ENCODE measurements at places on chromosomes 1 and 21.

DNA sequence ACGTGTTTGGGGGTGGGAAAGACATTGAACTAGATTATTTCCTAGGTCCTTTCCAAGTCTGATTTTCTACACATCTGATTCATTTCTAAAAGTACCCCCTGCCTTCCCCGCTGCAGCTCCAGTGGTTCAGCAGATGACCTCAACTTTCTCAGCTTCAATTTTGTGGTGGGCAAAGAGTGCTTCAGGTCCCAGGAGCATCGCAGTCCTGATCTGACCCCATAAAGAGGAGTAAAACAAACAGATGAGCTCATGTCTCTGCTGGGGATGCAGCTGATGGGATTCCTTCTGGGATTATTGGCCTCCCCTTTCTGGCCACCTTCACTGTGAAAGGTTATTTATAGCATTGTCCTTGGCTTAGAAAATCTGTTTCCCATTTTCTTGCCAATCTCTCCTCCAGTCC lies 337.0 kb upstream of the PLXNA2 start:
- DNase-seq, result no peak

DNA sequence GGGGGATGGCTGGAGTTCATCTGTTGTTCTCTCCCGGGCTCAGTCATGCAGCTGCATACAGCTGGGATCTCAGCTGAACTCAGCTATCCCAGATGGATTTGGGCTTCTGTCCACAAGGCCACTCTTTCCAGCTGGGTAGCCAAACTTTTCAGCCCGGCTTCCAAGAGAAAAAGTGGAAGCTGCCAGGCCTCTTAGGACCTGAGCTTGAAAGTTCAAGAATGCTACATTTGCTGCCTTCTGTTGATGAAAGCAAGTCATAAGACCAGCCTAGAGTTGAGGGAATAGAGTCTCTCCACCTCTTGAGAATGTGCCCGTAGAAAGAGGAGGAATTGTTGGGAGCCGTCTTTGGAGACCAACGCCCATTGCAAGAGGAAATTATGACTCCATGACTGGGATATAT lies 95.3 kb downstream of the C1orf21 start:
- no peak for DNase-seq

DNA sequence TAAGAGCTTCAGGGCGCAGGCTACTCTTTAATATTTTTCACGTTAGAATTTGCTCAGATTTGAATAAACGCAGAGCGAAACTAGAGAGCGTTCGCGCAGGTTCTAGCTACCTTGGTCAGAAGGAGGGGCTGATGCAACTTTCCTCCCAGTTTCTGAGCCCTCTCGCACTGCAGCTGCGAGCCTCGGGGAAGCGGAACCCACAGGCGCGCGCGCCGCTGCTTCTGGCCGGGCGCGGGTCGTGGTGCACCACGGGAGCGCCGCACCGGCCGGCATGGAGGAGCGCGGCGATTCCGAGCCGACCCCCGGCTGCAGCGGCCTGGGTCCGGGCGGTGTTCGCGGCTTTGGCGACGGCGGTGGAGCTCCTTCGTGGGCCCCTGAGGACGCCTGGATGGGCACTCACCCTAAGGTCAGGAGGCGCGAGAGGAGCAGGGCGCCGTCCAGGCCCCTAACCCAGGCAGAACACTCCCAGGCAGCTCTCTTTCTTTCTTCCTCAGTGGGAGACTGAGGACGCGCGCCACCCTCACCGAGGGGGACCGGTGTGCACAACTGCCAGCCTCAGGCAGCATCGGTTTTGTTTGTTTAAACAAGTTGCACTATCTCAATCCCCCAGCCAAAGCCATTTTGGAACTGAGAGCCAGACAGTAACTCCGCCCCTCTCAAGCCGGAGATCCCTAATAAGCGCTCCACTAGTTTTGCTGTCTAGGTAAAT lies at the start of gene TSEN15:
TSS of gene TSEN15 (plus strand) at position 246 of the 709 bp plus-strand sequence. CDS start at position 272, 26 bp downstream.
- peak; percentile 74 for DNase-seq

DNA sequence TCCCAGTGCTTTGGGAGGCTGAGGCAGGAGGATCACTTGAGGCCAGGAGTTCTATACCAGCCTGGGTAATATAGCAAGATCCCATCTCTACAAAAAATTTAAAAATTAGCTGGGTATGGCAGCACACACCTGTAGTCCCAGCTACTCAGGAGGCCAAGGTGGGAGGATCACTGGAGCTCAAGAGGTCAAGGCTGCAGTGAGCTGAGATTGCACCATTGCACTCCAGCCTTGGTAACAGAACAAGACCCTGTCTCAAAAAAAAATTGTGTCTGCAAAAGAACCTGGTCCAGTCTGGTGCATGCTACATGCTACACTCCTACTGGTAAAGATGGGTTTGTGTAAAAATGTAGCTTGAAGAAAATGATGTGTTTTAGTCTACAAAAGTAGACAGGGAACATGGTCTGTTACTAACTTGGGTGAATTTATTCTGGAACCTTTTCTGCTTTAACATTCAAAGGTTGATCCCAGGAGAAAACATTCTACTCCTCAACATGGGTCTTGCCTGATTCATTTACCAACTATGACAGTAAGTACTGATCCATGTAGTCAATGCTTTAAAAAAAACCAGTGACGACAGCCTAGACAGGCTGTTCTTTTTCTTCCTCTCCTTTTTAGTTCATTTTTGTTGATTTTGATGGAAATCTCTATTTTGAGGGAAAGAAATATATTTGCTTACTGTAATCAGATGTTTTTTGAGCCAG lies 32.7 kb upstream of the ENAH start:
- DNase-seq, result no peak

GRCh38 chr1:163290025-163290640 lies 31.6 kb upstream of the NUF2 start:
- no peak for DNase-seq

DNA sequence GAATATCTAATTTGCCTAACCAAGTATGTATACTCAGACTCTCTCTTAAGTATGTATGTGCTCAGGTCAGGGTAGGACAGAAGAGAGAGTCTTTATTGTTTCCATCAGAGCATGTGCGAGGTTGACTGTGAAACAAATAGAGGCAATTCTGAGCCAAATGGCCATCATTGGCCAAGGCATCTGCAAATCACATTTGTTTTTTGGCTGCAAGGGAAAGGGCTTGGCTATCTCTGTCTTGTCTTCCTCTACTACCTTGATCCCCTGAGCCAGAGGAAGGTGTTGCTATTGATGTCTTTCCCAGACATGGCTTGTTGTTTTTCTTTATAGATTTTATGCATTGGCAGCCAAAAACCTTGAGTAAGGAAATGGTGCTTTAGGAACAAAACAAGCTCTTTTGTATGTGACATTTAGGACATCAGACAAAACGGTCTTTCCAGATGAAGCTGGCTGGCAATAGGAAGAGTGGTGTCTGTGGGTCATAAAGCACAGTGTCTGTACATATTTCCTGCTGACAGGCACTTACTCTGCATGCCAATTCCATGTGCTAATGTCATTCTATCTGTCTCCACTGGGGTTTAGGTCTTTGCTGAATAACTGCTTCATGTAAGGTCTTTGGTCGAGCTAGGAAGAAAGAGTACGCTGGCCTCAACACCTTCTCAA lies 163.3 kb downstream of the BRINP2 start:
- DNase-seq, result no peak

DNA sequence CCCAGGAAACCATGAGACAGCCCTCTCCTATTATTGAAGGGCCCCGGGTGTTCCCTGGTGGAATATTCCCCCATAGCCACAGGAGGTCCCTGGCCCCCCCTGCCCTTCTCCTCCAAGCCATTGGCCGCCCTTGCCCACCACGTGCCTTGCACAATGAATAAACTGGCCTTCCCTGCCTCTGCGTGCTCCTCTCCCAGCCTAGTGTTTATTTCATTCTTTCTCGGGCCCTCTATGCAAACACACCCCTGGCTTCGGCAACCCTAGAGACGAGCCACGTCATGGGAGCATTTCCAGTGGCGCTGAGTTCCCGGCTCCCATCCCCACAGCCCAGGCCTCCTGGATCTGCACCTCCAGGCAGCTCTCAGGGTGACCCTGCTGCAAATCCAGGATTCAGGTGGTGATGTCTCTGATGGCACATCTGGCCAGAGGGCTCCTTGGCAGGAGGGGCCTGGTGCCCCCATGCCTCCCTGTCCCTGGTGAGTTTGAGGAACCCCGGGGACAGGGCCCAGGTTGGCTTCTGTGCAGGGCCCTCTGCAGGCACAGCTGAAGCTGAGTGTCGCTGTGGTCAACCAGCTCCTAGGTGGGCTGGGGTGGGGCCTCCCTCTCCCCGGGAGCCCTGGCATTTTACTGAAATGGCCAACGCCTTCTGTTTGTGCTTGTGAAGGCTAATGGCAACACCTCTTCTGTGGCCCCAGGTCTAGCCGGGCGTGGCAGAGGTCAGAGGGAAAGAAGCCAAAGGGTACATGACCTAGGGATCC lies 6.2 kb downstream of the KRTAP10-12 start:
- DNase-seq, result no peak

GRCh38 chr1:165352442-165353293 lies 3.8 kb downstream of the LMX1A start:
- no peak for DNase-seq

- no peak for DNase-seq
Observed at GRCh38 chr1:201282931-201283829, at the start of gene PKP1. Gene PKP1, plus strand, starts transcription at chr1:201283506. Its CDS starts 197 bp downstream, at chr1:201283703.

DNA sequence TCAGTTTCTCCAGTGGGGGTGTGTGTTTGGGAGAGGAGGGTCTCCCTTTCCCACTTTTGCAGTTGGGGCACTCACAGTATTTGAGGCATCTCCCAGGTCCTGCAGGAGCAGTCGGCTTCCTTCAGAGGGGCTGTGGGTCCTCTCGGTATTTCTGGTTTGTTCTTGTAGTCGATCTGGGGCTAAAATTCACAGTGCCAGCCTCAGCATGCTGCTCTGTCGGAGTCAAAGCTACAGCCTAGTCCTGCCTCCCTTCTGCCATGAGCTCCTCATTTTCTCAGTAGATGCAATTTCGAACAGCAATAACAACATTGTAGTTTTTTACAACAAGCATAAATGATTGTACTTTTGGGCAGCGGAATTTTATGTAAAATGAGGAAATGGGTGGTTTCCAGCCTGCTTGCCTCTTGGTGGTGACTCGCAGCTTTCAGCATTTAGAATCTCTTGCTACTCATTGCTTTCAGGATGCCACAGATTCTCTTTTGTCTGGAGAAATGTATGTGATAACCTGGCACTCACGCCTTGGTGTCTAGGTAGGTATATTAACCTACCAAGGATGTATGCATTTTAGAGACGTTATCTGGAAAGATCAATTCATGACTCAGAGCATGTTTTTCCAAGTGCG lies 82.4 kb upstream of the C21orf91 start:
- DNase-seq, result no peak

GRCh38 chr1:16111771-16112595 lies 38.5 kb upstream of the FAM131C start:
- no peak for DNase-seq

GRCh38 chr1:89901957-89902669 lies 81.3 kb downstream of the LRRC8D start:
- DNase-seq, result no peak

- no peak for DNase-seq
Observed at GRCh38 chr1:10909697-10910680, 102.5 kb upstream of the TARDBP start.

DNA sequence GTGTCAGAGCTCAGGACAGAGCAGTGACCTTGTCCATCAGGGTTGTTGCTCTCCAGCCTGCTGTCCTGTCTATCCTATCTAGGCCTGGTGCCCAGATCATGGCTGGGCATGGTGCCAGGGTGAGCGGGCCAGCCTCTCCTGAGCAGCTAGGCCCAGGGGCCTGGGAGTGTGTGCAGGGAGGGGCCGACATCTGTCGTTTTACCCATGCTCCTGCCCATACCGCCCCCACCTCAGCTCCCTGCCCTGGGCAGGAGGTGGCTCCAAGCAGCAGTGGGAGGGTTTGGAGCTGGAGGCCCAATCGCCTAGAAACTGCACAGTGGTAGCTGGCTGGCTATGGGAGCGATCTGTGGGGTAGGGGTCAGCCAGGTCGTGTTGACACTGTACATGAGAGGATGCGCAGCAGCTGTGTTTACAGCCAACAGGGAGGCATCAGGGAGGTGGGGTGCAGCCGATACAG lies 6.5 kb downstream of the INSRR start:
- peak; percentile 99 for DNase-seq
